ENCODE measurements at places on chromosomes 5 and 9. TPM values are rescaled to one million over a fixed set of nuclear protein-coding genes. Genes with fewer than 3 reads are reported as not detected.
A peak's percentile ranks its signal among the peaks of the same experiment; 100 is the strongest.

- H3K4me1 ChIP-seq = peaks cover 42% of the 10 kb centered on the region
- peaks cover 11% of the 10 kb centered on the region for H3K36me3 ChIP-seq
- H3K27ac ChIP-seq = peak overlapping the region; percentile 91
Measured at GRCh38 chr9:125650271-125650737, 56.7 kb downstream of the MAPKAP1 start.

DNA sequence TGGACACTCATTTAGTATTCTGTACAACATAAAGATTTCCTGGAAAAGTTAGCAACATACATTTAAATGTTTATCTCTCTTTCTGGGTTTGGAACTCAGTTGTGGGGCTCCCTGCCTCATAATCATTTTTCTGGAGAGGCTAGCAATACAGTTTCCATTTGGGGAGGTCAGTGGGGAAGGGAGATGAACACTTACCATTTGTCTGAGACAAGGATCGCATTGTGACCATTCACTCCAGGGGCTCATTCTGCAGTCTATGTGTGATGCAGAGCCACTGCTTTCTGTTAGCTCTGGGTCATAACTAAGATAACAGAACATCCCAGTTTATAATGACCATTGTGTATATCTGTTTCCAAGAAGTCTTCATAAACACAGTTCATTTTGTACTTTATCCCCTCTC lies 22.4 kb downstream of the C9 start:
- H3K36me3 ChIP-seq = peaks cover 2% of the 10 kb centered on the region
- no peak overlapping the region for H3K4me3 ChIP-seq
- no peak overlapping the region for H3K27ac ChIP-seq
- H3K4me1 ChIP-seq = no peaks in the 10 kb centered on the region
- peaks cover 25% of the 10 kb centered on the region for H3K27me3 ChIP-seq

- no peak overlapping the region for H3K27ac ChIP-seq
- no peaks in the 10 kb centered on the region for H3K36me3 ChIP-seq
- H3K27me3 ChIP-seq = peaks cover 18% of the 10 kb centered on the region
- H3K4me3 ChIP-seq = no peak overlapping the region
Measured at GRCh38 chr9:4425319-4426045, 64.8 kb upstream of the SLC1A1 start.

DNA sequence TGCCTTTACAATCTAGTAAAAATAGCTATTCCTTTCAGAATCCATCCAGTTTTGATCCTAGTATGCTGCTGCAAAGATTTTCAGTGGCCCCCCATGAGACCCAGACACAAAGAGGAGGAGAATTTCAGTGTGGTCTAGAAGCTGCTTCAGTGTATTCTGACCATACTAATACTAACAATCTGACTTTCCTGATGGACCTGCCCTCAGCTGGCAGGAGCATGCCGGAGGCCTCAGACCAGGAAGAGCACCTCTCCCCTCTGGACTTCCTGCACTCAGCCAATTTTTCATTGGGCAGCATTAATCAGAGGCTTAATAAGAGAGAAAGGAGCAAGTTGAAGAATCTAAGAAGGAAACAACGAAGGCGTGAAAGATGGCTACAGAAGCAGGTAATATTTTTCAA lies 48.5 kb downstream of the RNF180 start:
- H3K36me3 ChIP-seq = no peaks in the 10 kb centered on the region
- DNase-seq = no peak
- H3K27me3 ChIP-seq = no peaks in the 10 kb centered on the region
- no peaks in the 10 kb centered on the region for H3K4me1 ChIP-seq

ZNF483 gene
- total RNA-seq = 21.2 TPM

All from T-helper 17 cell (primary cell).